ENCODE measurements at places on chromosomes 13 and 19.

DNA sequence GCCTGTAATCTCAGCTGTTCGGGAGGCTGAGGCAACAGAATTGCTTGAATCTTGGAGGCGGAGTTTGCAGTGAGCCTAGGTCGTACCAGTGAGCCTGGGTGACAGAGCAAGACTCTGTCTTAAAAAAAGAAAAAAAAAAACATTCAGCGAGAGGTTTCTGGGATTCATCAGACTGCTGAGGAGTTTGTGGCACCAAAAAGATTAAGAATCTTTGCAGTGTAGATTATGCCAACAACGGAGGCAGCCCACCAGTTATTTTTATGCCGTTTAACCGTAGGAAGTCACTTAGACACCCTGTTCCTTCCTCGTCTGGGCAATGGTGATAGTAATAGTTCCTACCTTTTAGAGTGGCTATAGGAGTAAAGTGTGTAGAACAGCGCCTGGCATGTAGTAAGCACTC lies 2.5 kb downstream of the COX6B1 start:
- no peak for DNase-seq

GRCh38 chr13:110921209-110921608 lies 6.3 kb upstream of the ANKRD10 start:
- no peak for DNase-seq

- no peak for DNase-seq
These were observed 11.4 kb downstream of the ZNF541 start for GRCh38 chr19:47561440-47562057.

DNA sequence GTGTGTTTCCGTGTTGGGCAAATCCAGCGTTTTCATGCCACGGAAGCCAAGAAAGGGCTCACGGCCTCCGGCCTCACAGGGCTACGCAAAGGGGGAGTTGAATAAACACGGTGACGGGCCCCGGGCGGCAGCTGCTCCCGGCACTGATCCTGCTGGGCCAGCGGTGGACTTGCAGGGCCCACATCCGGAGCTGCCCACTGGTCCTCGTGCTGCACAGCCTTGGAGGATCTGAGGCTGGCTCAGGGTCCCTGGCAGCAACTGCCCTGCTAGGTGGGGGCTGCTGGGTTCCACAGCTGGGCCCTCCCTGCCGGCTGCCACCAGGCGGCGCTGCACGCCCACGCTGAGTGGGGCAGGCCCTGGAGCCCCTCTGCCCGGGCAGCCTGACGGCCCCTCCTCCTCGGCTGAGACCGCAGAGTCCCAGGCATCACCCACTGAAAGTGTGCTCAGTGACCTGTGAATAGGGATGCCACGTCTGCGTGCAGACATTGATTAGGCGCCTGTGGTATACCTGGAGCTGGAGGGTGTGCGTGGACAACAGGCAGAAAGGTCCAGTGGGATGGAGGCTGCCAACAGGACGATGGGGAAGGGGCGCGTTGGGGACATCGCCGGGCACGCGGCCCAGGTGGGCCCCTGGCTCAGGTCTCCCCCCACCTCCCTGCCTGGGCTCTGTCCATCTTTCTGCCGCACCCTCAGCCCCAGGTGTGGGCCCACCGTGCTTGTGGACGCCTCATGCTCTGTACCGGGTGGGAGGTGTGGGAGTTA lies 5.3 kb upstream of the HCN2 start:
- peak; percentile 22 for DNase-seq

DNA sequence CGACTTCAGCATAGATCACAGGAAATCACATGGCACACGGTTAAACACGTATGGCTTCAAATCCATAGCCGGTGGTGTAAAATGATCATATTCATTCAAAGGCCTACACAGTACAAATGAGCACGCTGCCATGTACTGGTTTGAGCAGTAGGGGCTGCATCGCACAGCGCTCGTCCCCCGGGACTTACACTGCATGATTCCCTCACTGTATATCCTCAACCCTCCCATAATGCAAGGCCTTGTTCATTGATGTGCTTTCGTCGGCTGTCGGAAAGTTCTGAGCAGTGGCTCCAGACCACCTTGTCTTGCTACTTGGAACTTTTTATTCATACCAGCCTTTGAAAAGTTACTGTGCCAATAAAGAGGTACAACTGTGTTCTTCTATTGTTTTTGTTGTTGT lies 578.2 kb downstream of the MYO16 start:
- no peak for DNase-seq

DNA sequence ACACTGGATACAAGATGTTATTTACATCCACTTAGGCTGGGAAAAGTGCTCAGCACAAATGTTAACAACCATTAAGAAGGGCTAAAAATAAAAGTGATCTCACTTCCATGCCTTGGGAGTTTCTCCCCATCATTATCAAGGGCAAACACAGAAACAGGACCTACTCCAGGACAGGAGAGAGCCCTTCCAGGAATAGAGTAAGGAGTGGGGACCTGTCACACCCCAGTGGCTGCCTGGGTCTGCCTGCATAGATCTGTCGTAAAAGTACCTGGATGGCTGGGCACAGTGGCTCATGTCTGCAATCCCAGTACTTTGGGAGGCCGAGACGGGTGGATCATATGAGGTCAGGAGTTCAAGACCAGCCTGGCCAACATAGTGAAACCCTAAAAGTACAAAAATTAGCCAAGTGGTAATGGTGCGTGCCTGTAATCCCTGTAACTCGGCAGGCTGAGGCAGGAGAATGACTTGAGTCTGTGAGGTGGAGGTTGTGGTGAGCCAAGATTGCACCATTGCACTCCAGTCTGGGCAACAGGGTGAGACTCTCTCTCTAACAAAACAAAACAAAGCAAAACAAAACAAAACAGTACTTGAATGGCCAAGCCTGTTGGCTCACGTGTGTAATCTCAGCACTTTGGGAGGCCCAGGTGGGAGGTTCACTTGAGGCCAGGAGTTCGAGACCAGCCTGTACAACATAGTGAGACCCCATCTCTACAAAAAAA lies 5.6 kb downstream of the ATP8A2 start:
- DNase-seq, result no peak

GRCh38 chr13:81458170-81458569 lies 1117.2 kb upstream of the SPRY2 start:
- no peak for DNase-seq

GRCh38 chr19:11096210-11096841 lies 7.1 kb downstream of the LDLR start:
- DNase-seq, result peak; percentile 64

GRCh38 chr13:107208889-107209288 lies 641.0 kb upstream of the ARGLU1 start:
- DNase-seq, result no peak

GRCh38 chr19:13023656-13024055 lies 28.4 kb downstream of the NFIX start:
- no peak for DNase-seq

DNA sequence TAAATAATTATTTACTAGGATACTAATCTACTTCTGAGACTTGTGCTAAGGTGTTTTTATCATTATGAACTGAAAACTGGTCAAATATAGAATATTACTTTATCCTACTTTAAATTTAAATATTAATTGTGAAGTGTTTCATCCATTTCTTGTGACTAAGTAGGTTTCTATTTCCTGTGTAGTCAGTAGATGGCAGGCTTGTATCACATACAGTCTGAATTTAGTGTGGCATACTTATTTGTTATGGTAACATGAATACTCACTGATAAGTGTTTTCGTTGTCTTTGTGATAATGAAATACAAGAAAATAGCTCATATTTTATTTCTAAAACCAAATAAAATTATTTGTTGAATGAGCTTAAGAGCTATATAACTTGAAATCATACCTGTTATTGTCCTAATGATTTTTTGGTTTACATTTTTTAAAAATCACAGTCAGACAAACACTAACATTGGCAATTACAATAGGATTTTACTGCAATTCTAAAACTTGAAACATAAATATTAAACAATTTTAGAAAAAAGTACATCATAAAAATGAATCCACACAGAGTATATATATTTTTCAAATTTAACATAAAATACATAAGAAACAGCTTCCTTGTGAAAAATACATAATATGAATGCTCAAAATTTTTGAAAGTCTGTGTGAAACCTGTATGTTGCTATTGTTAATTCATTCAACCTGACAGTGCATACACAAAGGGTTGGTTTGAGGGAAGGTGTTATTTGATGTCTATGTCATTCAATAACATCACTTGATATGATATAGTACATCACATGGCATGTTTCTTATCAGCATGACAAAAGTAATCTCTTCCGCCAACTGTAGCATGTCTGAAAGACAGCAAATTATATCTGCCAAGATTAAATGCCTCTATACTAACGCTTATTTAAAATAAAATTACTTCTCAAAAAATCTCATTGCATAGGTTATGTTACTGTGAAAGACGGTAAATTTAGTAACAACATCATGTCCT lies 904.8 kb upstream of the PCDH20 start:
- peak; percentile 18 for DNase-seq

DNA sequence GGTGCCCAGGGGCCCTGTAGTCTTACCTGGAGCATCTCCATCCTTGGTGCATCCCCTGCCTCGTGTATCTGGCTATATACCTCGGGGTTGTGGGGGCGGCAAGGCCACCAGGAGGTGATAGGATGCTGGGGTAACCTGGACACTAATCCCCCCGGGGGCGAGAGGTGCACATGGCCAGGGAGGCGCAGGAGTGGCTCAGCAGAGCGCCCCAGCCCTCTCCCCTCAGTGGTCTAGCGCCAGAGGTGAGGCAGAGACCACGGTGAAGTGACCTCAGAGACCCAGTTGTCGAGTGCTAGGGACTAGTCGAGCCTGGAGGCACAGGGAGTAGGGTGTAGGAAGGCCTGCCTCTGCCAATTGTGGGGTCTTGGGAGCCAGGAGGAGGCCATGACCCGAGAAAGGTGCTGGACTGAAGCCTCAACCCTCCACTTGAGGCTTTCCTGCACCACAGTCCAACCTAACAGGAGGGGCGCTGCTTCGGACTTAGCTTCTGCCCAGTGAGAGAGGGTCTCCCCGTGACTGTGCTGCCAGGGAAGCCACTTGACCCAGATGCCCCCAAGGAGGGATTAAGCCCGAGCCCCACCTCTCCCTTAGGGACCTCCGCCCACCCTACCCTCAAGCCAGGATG lies at the start of gene LHB:
TSS of gene LHB (minus strand) at position 51 of the 625 bp plus-strand sequence. CDS start at position 41, 10 bp downstream.
- DNase-seq, result no peak

DNA sequence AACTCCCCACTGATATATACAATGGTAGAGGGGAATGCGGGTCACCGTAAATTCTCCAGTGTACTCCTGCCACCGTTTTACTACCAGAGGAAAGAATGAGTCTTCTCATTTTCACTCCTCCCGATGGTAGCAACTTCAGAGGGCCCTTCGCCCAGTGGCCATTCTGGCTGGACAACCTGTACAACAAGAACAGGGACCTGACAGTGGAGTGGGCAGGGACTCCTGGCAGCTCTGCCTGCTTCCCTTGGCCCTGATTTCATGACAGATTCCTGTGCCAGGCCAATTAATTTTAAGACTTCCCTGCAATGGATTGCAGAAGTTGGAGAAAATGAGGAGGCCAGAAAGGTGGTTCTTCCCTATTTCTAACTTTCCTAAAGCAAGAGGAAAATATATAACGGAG lies 148.9 kb downstream of the GPC6 start:
- no peak for DNase-seq

DNA sequence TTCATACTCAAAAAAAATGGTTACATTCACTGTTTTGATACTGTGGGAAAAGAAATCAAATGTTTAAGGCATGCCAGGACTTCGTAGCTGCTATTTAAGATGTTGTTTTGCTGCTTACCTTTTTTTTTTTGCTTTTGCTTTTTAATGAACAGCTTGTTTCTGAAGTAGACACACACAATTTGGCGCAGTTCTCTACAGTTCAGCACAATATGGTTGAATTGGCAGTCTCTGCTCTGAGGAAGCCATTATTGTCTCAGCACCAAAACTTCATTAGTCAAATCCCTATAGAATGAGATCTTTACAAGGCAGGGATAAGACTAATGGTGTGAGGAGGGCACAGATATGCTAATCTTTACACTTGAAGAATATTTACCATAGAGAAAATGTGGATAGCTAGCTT lies 197.6 kb downstream of the SLITRK5 start:
- DNase-seq, result no peak

DNA sequence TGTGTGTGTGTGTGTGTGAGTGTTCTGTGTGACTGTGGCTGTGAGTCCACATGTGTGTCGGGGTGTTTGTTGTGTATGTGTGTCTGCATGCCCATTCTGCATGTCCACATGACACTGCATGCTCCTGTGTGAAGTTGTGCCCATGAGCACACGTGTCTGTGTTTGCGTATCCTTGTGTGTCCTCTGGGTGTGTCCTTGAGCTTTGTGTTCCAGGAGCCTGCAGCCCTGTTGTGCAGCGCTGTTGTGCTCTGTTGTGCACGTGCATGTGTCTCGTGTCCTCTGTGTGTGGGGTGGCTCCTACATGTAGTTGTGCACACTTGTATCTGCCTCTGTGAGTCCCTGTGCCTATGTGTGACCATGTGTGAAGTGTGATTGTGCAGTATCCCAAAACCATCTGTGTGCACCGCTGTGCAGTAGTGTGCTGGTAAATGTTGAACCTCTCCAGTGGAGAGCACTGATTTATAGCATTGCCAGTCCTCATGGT lies 2.2 kb upstream of the ARHGEF18 start:
- DNase-seq, result no peak

DNA sequence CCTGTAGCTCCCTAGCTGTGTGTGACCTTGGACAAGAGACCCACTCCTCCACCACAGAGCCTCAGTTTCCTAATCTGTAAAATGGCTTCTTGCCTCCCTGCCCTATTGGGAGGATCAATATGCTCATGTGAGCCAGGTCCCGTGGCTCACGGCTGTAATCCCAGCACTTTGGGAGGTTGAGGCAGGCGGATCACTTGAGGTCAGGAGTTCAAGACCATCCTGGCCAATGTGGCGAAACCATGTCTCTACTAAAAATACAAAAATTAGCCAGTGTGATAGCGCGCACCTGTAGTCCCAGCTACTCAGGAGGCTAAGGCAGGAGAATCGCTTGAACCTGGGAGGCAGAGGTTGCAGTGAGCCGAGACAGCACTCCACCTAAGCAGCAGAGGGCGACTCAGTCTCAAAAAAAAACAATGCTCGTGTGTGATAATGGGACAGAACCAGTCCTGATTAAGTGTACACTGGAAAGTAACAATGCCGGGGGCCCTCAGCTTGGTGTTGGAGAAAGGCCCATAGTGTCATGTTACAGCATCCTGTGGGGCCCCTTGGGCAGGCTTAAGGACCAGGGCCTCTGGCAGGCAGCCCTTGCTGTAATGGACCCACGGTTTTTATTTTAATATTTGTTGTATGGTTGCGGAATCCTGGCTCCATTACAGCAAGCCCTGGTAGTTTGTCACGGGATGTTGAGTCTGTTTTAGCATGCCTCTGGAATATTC lies 6.8 kb downstream of the RPS11 start:
- DNase-seq, result peak; percentile 45

GRCh38 chr13:79307866-79308298 lies 98.2 kb downstream of the RBM26 start:
- DNase-seq, result no peak

- DNase-seq, result no peak
These were observed 117.7 kb downstream of the IER2 start for GRCh38 chr19:13267889-13268288.

DNA sequence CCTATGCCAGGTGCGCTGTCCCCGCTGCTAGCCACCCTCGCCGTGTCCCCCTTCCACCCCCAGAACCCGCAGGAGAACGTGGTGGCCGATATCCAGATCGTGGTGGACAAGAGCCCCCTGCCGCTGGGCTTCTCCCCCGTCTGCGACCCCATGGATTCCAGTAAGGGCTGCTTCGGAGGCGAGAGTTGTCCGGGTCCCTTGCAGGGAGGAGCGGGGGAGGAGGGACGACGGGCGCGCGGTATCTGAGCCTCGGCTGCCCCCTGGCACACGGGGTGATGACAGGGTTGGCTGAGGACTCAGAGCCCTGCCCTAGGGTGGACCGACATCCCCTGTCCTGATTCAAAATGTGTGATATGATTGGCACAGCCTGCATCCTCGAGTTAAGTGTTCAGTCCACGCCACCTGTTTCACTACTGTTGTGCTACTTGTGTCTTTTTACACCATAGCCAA lies 653 bp downstream of the MVB12A start:
- peak; percentile 33 for DNase-seq

Data from inflammatory macrophage treated with lipopolysaccharide for 4 hours (primary cell).